ENCODE measurements at places on chromosomes 16 and 17. TPM values are rescaled to one million over a fixed set of nuclear protein-coding genes. Genes with fewer than 3 reads are reported as not detected.

DNA sequence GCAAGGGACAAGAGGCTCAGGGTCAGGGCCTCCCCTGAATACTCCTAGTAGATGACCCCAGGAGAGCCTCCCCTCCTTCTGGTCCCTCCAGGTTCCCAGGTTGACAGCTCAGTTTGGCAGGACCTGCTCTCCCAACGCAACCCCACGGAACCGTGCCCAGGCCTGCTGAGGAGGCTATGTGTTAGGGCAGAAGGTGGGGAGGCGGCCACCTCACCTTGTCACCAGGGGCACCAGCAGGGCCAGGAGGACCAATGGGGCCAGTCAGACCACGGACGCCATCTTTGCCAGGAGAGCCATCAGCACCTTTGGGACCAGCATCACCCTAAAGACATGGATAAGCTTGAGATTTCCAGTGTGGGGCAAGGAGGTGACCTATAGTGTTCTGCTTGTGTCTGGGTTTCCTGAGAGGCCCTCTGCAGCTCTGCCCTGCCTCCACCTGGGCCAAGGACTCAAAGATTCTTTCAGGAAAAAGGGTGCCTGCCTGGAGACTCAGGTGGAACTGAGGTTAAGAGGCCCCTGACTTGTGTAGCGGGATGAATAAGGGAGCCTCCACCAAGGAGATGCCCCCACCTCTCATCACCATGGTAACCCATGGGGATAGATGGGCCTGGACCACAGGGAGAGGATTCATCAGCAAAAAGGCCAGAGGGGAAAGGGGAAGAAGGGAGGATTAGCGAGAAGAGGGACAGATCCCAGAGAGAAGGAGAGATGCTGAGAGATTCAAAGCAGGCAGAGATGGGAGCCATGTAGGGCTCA is 10.7 kb downstream of the COL1A1 start:
- no peak for DNase-seq
- H3K4me3 ChIP-seq: no peak overlapping the region
- H3K36me3 ChIP-seq: peaks cover 11% of the 10 kb centered on the region
- H3K27me3 ChIP-seq: no peaks in the 10 kb centered on the region
- H3K27ac ChIP-seq: no peak overlapping the region
- H3K4me1 ChIP-seq: no peaks in the 10 kb centered on the region

- H3K4me3 ChIP-seq: no peak overlapping the region
- DNase-seq: no peak
- no peak overlapping the region for H3K27ac ChIP-seq
- H3K4me1 ChIP-seq: no peaks in the 10 kb centered on the region
- no peaks in the 10 kb centered on the region for H3K36me3 ChIP-seq
Measured at GRCh38 chr16:5188318-5188988, 90.9 kb upstream of the EEF2KMT start.

TMEM92 gene
- not detected for total RNA-seq

DNA sequence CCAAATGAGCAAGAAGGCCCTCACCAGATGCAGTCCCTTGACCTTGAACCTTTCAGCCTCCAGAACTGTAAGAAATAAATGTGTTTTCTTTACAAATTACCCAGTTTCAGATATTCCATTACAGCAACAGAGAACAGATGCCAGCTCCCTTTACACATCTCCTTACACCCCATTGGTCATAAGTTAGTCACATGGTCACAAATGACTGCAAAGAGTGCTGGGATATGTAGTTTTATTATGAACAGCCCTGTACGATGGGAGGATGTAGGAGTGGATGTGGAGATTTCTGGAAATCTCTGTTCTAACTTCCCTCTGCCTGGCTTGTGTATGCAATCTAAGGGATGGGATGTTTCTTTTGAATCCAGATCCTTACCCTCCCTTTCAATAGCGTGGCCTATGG is 13.3 kb upstream of the RPL38 start:
- H3K27me3 ChIP-seq: no peaks in the 10 kb centered on the region
- H3K36me3 ChIP-seq: no peaks in the 10 kb centered on the region

DNA sequence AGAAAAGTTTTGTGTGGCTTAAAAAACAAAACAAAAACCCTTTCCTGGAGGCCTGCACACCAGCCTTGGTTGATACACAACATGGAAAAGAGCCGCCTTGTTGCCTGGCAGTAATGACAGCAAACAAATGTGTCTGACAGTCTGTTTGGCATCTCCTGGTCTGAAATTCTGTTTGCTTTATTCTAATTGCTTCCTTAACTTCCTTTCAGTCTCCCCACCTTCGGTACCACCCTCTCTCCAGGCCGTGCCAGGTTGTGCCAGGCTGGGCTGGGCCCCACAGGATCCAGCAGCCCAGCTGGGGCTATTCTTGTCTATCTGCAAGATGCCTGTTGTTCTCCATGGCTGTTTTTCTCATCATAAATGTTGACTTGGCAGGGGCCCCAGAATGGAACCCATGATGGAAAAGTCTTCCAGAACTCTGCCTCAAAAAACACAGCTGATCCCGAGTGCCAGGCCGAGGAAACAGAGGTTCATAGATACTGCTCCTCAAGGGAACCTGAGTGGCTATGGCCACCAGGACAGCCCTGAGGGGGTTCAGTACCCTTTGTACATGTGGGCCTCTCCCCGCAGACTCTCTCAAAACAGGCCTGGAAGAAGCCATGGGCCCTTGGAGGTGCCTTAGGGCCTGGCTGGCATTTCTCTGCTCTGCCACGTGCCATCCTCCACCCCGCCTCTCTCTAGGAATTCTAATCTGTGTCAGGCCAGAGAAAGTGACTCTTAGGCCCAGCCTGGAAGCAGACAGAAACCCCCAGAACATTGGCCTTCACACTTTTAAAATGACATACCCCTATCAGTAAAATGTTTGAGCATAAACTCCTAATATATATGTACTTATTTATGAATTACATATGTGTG is 50.5 kb downstream of the YPEL2 start:
- no peaks in the 10 kb centered on the region for H3K36me3 ChIP-seq
- H3K27ac ChIP-seq: peak overlapping the region; percentile 51
- DNase-seq: no peak
